ENCODE measurements at places on chromosomes 6 and 20.

DNA sequence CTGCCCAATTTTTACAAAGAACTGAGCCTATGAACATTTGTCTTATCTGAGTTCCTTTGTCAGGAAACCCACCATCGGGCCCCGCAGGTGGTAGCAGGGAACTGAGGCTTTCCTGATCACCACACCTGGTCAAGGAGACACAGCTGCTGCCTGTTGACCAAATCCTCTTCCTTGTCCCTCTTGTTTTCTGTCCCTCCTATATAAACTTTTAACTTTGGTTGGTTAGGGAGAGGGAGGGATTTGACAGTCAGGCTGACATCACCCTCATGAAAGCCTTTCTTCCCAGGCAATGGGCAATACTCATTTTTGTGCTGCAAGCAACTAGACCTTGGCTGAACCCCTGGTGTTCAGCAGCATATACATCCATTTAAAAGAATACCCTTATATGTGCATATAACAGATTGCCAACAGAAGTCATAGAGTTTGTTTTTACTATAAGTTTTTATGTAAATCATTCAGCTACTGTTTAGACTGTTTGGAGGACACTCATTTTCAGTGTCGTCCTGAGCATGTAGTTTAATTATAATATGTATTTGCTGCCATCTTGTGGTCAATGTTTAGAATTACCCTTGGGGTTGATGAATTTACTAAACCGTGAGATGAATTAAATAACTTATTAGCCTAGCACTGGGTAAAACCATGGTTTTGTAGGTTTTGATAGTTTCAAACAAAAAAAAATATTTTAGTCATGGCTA lies 17.0 kb downstream of the CRISP1 start:
- no peak for DNase-seq

DNA sequence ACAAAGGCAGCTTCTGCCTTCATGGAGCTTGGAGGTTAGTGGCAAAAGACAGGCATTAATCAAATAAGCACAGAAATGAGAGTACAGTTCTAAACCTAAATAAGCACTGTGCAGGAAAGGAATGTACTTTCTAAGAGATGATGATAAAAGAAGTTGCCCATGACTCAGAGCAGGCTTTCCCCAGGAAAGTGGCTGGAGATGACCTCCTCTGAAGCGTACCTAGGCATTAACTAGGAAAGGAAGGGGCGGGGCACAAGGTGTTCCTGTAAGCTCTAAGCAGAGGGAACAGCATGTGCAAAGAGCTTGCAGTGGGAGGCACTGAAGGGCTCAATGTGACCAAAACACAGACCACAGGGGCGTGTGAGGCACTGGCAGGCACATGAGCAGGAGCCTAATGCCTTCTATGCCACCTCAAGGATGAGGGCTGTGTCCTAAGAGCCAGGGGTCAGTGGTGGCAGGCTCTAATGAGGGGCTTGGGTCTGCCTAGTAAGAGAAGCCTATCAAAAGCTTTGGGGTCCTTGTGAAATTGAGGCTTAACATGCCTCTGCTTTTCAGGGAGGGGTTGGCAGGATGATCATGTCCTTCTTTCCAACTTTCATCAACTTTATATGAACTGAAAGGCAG lies 4.9 kb downstream of the SSTR4 start:
- no peak for DNase-seq

DNA sequence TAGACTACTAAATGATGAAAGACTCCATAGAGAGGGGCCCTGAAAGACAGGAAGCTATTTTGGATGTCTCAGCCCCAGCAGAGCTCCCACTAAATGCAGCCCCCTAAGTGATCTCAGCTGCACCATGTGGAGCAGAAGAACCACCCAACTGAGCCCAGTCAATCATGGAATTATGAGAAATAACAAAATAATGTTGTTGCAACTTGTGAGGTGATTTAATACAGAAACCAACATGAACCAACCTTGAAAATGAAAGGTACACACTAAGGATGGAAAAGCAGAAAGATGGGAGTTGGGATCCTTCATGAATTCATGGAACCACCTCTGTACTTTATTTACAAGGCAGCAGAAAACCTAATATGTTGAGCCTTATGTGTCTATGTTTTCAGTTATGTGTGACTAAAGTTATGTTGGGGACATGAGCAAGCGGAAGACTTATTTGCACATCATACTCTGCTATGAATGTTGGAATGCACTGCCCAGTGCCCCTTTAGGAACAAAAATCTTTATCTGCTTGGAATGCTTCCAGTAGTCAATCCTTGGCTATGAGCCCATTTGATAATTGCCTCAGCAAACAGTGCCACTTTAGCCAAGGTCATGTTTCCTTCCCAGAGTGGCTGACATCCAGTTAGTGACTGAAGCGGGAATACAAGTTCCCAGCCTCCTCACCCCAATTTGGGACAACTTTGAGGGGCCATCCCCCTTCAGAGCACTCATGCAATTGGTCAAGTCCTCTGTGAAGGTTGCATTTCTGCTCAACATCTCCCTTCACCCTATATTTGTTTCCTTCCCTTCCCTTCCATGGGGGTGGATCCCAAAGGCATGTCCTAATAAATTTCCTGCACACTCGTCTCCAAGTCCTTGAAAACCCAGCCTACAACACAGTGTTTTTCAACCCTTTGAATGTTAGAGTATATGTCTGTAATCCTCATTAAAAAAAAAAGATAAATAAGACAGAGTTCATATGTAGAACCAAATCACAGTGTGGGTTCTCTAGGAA lies 18.4 kb downstream of the TP53RK start:
- DNase-seq = no peak

GRCh38 chr6:5707281-5708045 lies 299.3 kb downstream of the NRN1 start:
- DNase-seq = no peak

DNA sequence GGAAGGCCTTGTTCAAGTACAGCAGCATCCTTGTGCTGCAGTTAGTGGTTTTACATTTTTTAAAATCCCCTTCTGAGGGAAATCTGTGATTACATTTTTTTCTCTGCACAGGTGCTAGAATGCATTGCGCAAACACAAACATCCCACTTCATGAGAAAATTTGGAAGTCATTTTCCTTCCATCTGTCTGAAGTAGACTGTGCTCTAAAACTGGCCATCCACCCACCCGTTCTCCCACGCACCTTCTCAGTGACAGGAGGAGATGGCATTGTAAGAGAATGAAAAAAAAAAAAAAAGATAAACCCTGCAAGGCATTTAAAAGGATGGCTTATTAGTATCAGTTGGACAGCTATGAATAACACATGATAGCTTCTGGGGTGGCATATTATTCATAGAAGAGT lies 65.0 kb downstream of the SOBP start:
- DNase-seq = no peak

GRCh38 chr6:137951064-137951597 lies 84.1 kb downstream of the TNFAIP3 start:
- no peak for DNase-seq
